ENCODE measurements at places on chromosomes 7 and 10.

- DNase-seq, result no peak
These were observed 7.6 kb upstream of the ZNF503 start for GRCh38 chr10:75408911-75409885.

DNA sequence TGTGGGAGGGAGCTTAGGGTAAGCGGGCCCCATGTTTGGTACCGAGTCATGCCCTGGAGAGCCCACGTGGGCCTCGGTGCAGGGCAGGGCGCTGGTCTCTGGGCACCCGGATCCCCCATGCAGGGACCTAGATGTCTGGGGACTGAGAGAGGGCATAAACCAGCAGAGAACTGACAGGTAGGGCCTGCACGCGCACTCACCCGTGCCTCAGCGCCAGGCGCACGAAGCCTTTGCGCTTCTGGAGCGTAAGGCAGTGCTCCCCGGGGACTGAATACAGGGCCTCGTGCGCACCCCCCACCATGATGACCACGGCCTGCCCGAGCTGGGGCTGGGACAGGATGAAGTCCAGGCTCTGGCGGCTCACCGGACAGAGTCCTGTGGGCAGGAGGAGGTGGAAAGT lies 2.8 kb downstream of the MOGAT3 start:
- no peak for DNase-seq

GRCh38 chr7:148973256-148973655 lies 55.0 kb downstream of the PDIA4 start:
- peak; percentile 32 for DNase-seq

GRCh38 chr7:36941359-36941758 lies 217.1 kb upstream of the AOAH start:
- DNase-seq, result no peak

GRCh38 chr10:95394161-95394880 lies 103.5 kb upstream of the PDLIM1 start:
- peak; percentile 89 for DNase-seq

DNA sequence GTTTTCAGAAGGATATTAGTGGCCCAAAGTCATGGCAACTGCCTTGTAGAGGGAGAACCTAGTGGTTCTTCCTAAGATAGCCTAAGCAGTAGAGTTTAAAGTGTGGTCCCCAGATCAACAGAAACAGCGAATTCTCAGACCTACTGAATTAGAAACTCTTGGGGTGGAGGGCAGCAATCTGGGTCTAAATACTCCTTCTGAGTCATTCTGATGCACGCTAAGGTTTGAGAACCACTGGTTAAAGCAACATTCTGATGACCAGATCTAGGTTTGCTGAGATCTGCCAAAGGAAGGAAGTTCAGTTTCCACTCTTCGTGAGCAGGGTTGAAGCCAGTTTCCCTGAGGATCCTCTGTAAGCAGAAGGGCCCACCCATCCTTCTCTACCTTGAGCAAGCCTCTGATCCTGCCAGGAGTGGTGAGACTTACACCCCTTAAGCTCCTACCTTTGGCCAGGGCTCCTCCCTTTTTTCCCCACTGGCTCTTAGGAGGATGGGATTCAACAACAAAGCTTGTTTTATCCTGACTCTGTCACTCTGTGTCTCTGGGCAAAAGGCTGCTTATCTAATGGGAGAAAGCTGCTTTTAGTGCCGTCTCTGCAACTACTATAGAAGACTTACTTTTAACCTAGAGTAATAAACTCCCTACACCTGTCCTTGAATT lies 26.8 kb upstream of the TRUB1 start:
- no peak for DNase-seq

DNA sequence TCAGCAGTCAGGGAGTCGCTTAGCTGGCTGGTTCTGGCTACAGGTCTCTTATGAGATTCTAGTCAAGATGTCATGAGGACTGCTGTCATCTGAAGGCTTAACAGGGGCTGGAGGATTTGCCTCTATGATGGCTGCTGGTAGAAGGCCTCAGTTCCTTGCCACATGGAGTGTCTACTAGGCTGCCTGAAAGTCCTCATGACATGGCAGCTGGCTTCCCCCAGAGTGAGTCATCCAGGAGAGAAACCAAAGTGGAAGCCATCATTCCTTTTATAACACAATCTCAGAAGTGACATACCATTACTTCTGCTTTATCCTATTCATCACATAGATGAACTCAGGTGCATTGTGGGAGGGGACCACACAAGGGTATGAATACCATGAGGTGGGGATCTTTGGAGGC lies 75.1 kb downstream of the EXOC6 start:
- DNase-seq, result peak; percentile 44

GRCh38 chr7:79352323-79352722 lies 101.1 kb downstream of the MAGI2 start:
- no peak for DNase-seq

GRCh38 chr10:29199339-29199738 lies 89.5 kb upstream of the LYZL1 start:
- DNase-seq, result no peak

DNA sequence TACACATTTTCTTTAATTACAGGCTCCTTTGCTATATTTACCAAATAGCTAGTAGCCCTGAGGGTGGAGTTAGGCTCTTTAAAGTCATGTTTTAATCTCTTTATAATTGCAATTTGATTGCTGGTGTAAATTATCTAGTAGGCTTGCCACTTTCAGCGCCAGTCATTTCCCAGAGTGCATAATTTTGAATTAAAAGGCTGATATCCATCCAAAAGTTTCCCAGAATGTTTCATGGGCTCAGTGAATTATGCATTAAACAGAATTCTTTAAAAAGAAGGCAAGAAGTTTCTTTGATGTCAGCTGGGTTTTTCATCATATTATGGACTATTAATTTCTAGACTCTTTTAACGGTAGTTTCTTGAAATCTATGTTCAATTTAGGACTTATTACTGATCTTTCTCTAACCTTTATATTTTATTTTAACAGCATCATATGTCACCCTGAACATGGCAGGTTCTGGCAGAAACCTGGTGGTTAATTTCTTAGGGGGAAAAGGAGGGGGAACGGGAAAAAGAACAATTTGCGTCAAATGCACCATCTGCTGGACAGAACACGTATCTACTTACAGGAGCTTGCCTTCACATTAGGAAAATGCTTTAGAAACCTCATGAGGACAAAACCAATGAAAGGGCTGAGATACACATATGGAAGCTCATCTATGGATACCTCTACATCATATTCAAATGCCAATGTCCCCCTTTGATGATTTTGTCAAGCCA lies 171.1 kb downstream of the GRM3 start:
- peak; percentile 42 for DNase-seq

DNA sequence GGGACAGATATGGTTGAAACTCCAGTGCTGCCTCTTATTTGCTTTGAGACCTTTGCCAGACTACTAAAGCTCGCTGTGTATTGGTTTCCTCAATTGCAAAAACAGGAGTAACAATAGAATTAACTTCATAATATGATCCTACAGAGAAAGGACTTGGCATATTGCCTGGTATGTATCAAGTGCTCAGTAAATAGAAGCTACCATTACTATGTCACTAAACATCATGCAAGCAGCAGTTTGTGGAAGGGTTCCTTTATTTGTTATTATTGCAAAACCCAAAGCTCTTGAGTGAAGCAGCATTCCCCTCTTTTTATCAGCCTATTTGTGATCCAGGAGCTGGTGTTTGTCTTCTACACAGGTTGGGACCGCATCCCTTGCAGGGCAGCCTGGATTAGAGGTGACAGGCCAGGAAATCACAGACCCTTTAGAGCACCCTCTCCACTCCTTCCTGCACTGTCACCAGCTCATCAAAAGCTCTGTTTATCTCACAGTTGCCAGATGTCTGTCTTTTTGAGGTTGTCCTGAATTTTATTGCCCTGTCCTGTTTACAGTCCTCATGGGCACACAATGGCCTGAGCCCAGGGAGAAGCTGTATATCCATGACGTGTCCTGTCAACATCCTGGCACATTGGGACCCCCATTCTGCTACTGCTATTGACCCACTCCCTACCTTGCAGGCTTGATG lies 121.5 kb downstream of the SNX10 start:
- no peak for DNase-seq

- peak; percentile 93 for DNase-seq
These were observed 293.9 kb downstream of the CCDC3 start for GRCh38 chr10:12707461-12708185.

DNA sequence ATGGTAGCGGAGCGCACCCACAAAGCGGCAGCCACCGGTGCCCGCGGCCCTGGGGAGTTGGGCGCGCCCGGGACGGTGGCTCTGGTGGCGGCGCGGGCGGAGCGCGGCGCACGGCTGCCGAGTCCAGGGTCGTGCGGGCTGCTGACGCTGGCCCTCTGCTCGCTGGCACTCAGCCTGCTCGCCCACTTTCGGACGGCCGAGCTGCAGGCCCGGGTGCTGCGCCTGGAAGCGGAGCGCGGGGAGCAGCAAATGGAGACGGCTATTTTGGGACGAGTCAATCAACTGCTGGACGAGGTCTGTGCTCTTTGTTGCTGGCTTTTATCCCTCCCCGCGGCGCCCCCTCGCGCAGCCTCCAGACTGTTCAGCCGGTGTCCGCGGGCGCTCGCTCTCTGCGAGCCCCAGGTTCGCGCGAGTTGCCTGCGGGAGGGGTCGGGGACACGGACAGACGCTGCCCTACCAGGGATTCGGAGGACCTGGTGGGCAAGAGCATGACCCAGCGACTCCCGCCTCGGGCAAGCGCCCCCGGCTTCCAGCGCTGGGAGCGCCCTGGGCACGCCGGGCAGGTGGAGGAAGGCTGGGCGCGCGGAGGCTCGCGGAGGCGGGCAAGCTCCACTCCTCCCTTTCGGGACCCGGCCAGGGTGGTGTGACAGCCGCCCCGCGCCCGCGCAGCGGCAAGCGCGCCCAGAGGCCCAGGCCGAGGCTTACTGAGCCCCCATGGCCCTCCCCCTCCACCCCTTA lies 887 bp downstream of the COL13A1 start:
- DNase-seq, result no peak

GRCh38 chr7:11182736-11183135 lies 209.1 kb downstream of the PHF14 start:
- no peak for DNase-seq

- no peak for DNase-seq
These were observed 72.5 kb downstream of the CDHR3 start for GRCh38 chr7:106035568-106035967.

- no peak for DNase-seq
These were observed 16.7 kb downstream of the ELN start for GRCh38 chr7:74044366-74045350.

- peak; percentile 37 for DNase-seq
These were observed 70.7 kb downstream of the CABCOCO1 start for GRCh38 chr10:61733358-61733940.

DNA sequence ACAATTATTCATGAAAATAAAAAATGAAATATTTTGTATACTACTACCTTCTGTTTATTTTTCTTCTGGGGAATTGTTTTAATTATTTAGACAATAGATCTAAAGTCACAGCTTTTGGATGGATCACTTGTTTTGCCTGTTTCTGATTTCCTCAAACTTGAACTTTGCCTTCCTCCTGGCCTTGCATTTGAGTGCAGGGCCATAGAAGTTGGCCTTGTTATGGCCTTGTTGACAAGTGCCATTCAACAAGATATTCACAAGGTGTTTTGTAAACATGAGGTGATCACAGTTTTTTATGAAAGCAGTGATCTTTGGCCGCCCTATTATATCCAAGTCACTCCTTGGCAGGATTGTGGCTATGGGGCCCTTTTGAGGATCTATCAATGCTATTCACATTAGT lies 4.6 kb downstream of the ZNF22 start:
- DNase-seq, result no peak

- DNase-seq, result no peak
These were observed 672.0 kb upstream of the NRP1 start for GRCh38 chr10:34006471-34006870.

GRCh38 chr7:64667311-64667710 lies 1.4 kb downstream of the ZNF107 start:
- DNase-seq, result no peak

DNA sequence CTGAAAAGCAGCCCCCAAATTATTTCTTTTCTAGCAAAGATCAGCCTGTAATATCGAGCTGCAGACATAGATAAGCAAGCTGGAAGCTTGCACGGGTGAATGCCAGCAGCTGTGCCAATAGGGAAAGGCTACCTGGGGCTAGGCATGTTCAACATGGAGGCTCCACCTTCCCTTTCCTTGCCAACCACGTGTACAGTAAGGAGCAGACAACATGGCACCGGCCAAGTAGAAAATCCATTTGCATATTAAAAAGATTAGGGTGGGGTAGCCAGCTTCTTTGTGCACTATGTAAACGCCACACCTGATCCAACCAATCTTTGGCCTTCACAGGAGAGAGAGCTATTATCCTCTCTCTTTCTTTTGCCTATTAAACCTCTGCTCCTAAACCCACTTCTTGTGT lies 56.7 kb upstream of the SEPHS1 start:
- no peak for DNase-seq

DNA sequence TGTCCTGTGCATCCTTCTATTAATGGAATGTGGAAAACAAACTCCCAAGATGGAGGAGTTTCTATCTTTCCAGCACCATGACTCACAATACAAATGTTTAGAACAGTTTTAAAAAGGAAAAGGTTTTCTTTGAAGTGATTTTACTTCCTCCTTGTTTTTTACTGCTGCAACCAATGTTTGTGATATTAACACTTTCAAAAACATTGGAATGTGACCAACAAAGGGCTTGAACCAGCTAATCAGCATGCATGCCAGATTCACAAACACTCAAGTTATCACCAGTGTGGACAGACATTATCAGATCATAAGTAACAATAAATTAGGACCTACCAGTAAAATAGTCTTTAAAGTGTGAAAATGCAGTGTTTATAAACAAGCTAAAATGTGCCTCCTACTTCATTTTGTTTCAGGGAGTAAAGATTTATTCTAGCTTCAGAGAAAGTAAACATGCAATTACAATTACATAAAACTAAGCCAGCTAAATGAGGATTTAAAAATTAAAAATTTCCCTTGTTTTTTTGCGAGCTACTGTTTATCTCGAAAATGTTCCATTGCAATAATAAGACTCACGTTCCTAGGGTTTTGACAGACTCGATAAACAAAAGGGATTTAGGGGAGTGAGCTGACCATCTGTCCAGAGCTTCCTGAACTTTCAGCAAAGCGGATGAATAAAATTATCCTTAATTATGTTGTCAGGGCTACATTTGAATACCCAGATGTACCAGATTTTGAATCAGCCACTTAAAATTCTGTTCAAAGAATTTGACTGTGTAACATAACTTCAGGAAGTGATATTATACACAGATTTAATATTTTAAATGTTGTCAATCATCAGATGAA lies 29.8 kb downstream of the CPVL start:
- no peak for DNase-seq

DNA sequence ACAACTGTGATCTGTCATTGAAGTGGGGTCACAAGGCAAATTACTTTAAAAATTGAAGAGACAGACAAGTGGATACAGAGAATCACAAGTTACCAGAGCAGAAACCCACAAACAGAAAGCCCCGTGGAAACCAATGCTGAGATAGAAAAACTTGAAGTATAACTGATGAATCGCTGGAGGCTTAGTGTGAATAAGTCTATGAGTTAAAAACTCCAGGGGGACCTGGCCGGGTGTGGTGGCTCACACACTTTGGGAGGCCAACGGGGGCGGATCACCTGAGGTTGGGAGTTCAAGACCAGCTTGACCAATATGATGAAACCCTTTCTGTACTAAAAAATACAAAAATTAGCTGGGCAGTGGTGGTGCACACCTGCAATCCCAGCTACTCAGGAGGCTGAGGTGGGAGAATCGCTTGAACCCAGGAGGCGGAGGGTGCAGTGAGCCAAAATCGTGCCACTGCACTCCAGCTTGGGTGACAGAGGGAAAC lies 69.7 kb upstream of the ZNRF2 start:
- DNase-seq, result no peak

Measured in HT1080 (cell line).